Activated T-helper 1 cell treated with anti-CD3 and anti-CD28 coated beads, Interleukin-12 subunit alpha, Interleukin-12 subunit beta, Interleukin-2, Interleukin-4 antibody, amounts not matched to agents 30 ng/mL and 10 ng/mL and 1 ng/mL, durations not matched to agents 14 hours and 24 hours and 36 hours (primary cell): ENCODE measurements at places on chromosomes 4 and X. TPM values are rescaled to one million over a fixed set of nuclear protein-coding genes. Genes with fewer than 3 reads are reported as not detected.

CFAP47 gene
- total RNA-seq: not detected in 2 replicates

CFAP99 gene
- not detected in 2 replicates for total RNA-seq

GPRASP3 gene
- 0.65 and 0.88 TPM in 2 replicates for total RNA-seq

SPANXA1 gene
- not detected in 2 replicates for total RNA-seq

GAGE2A gene
- total RNA-seq: not detected in 2 replicates

COL4A6 gene
- not detected in 2 replicates for total RNA-seq

DNA sequence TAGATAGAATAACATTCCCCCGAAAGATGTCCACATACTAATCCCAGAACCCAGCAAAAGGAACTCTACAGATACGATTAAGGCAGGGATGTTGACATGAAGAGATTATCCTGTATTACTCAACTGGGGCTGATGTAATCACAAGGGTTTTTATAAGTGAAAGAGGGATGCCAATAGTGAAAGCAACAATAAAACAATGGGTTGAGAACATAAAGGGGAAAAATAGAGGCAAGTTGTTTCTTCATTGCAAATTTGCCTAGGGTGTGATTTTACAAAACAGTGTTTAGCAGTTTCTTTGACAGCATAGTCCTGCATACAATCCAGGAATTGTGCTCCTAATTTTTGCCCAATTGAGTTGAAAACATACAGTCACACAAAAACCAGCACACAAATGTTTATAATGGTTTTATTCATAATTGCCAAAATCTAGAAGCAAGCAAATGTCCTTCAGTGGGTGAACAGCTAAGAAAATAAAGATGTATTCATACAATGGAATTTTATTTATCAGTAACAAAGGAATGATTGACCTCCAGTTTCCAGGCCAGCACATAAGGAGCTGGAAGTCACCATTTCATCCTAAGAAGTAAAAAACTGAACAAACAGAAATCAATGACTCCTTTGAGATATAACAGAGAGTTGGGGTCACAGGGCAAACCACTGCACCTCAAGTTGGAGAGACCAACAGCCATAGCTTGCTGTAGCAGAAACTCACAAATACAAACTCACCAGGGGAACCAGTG, 107.2 kb downstream of the CENPC start:
- no peak overlapping the region for H3K4me3 ChIP-seq
- H3K27me3 ChIP-seq: no peaks in the 10 kb centered on the region

GRCh38 chrX:38774249-38774648, 27.0 kb upstream of the MID1IP1 start:
- H3K36me3 ChIP-seq: no peaks in the 10 kb centered on the region
- peaks cover 3% of the 10 kb centered on the region for H3K27me3 ChIP-seq
- no peak overlapping the region for H3K4me3 ChIP-seq
- no peak overlapping the region for H3K27ac ChIP-seq
- peaks cover 5% of the 10 kb centered on the region for H3K4me1 ChIP-seq
